Stimulated activated CD4-positive, alpha-beta T cell treated with anti-CD3 and anti-CD28 coated beads, TNF-alpha, amount 100 ng/mL, for 4 hours (primary cell): ENCODE measurements at places on chromosomes 5 and 9.

GRCh38 chr5:17370651-17371050 lies 127.4 kb upstream of the TAF11L2 start:
- DNase-seq = no peak

GRCh38 chr5:72767289-72768010 lies 49.0 kb upstream of the TNPO1 start:
- no peak for DNase-seq

DNA sequence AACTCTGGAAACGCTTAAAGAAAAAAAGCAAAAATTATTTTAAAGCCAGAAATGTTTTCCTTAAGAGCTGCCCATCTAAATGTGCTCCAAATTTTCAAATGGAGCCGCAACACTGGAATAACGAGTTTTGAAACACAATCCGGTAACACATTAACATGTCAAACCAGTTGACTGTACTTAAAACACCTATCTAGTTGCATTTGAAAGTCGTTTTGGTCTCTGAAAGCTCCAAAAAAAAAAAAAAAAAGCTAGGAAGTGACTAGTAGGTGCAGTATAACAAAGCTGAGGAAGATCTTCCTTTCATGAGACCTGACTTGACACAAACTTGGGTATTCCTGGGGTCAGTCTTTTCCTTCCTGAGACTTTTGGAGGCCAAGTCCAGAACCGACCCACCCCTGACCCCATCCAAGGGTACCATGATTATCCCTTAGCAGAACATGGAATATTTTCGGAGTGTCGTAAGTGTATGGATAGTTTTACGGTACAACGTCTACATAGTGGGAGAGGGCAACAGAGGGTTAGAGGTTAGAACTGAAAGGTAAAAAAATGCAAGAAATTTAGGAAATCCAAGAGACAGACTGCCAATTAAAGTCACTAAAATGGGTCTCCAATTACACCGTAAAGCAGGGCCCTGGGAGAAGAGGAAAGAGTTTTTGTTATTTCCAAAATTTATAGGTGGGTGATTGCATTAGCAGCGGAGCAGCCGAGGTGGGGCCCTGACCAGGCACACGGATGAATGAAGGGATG lies 812 bp downstream of the CETN3 start:
- DNase-seq = no peak

DNA sequence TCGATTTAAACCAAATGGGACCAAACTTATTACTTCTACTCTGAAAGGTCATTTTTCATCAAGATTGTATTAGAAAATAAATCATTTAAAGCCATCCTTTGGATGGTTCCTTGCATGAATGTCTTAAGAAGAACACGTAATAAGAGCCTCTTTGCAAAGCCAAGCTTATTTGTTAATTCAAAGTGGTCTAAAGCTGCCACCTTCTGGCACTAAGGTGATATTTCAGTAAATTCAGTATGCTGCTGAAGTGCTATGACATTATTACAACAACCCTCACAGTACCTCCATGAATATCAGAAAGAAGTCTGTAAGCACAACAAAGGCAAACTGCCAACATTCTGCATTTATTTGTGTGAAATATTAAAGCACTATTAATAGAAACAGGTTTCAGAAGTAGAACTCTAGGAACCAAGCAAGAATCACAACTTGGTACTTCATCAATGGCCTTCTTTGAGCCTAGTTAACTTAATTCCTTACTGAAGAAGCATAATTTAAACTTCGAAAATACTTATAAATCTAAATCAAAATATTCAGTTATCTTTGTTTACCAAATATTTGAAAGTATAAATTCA lies 53.1 kb upstream of the TYRP1 start:
- DNase-seq = no peak

DNA sequence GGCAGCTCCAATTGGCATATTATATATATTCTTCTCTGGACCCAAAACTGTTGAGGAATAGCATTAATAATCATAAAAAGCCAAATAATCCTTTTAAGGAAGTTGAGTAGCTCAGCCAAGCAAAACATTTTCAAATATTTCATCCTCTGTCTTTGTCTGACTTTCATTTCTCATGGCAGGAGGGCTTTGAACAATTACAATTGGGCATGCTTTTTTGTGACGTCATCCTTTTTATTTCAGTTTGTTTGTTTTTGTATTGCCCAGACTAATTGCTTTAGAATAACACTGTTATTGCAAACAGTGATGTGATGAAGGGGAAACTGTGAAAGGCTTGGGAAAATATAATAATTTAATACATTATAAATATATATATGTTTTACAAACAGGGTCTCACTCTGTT lies 65.2 kb upstream of the MAP1B start:
- no peak for DNase-seq

- no peak for DNase-seq
These were observed 147.3 kb downstream of the FAM114A2 start for GRCh38 chr5:153891394-153891793.

DNA sequence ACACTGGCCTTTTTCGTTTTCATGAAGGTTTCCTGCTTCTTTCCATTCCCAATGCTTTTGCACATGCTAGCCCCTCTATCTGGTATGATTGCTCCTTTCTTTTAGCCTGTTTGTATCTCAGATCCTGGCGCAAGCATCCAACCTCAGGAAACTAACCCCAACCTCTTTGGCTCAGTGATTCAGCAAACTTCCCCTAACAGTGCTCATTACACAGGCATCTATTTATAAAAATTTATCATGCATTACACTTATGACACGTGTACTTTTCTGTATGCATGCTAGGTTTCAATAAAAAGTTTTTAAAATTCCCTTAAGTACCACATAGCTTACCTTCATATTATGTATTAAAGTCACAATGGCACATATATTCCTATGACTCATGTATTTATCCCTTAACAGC lies 218.9 kb downstream of the EPB41L4A start:
- no peak for DNase-seq

GRCh38 chr5:133950821-133951612 lies 17.4 kb downstream of the C5orf15 start:
- DNase-seq = no peak

- DNase-seq = no peak
These were observed 545.3 kb downstream of the PDE4D start for GRCh38 chr5:59348189-59348588.

DNA sequence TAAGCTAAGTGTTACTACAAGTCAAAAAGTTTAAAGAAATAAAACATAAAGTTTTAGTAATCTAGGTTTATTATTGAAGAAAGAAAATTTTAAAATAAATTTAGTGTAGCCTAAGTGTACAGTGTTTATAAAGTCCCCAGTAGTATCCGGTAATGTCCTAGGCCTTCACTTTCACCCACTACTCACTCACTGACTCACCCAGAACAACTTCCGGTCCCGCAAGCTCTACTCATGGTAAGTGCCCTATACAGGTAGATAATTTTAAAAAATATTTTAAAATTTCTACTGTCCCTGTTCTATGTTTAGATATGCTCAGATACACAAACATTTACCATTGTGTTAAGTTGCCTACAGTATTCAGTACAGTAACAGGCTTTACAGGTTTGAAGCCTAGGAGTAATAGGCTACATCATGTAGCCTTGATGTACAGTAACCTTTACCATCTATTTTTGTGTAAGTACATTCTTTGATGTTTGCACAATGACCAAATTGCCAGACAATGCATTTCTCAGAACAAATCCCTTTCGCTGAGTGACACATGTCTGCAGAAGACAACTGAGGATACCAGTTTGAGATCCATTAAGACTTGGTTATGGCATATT lies 253.6 kb downstream of the TRIM32 start:
- DNase-seq = no peak

DNA sequence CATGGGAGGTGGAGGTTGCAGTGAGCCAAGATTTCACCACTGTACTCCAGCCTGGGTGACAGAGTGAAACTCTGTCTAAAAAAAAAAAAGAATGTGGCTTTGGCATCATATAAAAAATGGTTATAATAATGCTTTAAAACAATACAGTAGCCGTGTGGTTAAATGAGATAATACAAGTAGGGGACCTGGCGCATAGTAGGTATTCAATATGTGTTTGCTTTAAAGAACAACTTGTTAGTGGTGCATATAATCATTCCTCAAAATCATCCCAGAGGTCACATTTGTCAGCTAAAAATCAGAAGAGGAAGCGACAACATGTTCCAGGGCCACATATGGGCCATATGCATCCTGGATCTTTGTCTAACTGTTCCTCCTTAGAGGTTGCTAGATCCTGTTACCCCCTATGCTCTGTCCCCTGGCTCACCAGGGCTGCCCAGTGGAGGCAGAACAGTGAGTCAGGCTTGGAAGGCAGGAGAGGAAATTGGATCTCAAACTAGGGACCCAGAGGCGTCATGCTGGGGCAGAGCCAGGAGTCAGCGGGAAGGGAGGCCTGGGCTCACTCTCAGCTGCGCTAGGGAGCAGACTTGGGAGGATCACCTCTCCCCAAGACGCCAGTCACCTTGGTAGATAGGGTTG lies 27.7 kb downstream of the LHX6 start:
- DNase-seq = no peak

DNA sequence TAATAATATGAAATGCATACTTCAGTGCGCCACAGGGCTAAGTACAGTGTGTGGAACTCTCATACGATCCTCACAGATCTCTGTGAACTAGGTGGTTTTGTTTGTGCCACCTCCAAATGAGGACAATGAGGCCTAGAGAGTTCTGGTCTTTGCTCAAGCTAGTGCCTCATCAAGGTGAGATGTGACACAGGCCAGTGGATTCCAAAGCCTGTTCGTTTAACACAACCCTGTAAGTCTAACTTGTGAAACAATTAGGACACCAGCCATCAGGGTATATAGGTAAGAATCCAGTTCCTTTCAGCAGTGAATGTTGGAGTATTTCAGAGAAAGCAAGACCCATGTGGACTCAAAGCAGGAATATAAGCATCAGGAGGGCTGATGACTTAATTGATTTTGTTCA lies 130.7 kb upstream of the GAS1 start:
- no peak for DNase-seq

- DNase-seq = no peak
These were observed 10.0 kb downstream of the DMXL1 start for GRCh38 chr5:119080936-119081335.

- no peak for DNase-seq
These were observed 67.0 kb downstream of the FEM1C start for GRCh38 chr5:115477581-115477980.

DNA sequence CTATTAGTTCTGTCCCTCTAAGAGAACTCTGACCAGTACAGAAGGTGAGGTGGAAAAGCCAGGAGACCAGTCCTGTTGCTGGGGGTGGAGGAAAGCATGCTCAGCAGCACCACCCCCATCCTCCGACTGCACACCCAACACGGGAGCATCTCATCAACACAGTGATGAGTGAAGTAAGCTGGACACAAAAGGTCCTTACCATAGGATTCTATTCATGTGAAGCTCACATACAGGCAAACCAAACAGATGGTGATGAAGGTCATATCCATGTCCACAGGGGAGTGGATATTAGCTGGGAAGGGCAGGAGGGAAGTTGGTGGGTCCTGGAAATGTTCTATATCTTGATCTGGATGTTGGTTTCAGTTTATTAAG lies 14.8 kb upstream of the MARCHF6 start:
- no peak for DNase-seq

DNA sequence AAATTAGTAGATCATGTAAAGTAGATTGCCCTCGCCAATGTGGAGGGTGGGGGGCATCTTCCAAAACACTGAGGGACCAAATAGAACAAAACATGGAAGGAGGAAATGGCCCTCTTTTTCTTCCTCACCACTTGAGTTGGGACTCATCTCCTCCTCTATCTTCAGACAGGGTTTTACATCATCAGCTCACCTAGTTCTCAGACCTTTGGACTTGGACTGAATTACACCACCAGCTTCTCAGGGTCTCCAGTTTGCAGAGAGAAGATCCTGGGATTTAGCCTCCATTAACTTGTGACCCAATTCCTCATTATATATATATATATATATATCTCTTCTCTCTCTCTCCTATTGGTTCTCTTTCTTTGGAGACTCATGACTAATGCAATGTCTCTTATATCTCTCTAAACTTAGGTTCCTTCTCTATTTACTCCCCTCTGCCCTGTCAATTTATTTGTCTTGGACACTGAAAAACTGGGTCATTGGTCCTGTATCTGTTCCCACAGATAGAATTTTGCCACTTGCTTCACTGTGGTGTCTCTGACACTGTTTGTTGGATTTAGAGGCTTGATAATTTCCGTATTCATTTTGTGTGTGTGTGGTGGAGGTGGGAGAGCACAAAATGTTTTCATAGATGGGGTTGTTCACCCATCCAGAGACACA lies 54.3 kb upstream of the TXNDC8 start:
- DNase-seq = no peak

DNA sequence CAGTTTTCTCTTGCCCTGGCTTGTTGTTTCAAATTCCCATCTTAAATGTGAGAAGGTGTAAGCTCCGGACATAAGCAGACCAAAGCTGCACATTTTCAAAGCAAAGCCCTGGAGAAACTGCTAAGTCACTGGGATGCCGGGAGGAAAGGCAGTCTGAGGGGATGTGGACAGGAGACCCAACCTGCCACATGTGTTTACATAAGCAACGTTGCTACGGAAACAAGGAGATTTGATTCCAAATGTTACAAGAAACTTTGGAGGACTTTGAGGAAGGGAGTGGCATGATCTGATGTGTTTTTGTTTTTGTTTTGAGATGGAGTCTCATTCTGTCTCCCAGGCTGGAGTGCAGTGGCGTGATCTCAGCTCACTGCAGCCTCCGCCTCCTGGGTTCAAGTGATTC lies 25.7 kb upstream of the INSYN2B start:
- no peak for DNase-seq

DNA sequence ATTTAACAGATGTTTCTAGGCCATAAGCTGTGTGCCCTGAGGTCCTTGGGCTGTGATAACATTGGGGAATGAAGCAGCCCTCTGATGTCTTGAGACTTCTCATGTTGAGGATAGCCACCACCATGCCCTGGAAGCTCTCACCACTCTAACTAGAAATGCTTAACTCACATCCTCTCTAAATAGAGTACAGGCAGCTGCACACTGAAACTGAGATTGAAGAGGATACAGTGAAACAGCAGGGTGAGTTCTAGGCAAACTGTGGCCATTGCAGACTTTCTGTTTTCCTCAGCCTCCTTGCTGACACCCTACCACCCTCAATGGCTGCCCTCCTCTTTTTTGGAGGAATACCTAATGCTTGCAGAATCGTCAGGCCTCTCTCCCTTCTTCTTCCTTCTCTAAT lies 22.4 kb downstream of the UTP15 start:
- DNase-seq = no peak

- DNase-seq = no peak
These were observed 150.1 kb downstream of the KDM4C start for GRCh38 chr9:6907772-6908381.

DNA sequence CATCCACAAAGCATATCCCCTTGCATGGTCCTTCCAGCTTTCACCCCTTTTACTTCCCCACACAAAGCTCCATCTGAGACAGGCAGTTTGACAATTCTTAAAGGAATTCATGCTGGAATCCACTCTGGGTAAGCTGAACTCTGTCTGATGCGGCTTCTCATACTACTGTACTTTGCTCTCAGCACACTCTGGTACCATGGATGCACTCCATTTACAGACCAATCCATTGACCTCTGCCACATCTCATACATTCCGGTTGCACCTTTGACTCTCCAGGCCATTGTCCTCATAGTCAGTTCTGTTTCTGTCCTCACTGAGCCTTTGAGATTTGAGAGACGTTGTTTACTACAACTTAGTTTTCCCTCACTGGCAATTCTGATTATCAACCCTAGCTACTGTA lies 12.2 kb downstream of the SPATA9 start:
- no peak for DNase-seq
